ENCODE measurements at places on chromosomes 12 and 14.

DNA sequence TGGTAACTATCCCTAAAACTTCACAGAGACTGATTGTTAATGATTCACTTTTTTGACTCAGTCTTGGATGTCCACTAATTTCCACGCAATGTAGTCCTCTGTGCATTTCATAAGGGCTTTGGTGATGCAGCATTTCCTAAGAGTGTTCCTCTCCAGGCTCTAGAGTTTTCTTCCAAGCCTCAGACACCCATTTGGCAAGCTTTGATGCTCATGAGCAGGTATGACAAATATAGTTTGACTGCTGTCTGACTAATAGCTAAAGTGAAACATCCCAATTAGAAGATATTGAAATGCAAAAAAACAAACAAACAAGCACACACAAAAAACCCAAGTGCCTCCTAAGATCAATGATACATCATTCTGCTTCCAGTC lies 1.5 kb upstream of the VAMP1 start:
- no peak for DNase-seq

DNA sequence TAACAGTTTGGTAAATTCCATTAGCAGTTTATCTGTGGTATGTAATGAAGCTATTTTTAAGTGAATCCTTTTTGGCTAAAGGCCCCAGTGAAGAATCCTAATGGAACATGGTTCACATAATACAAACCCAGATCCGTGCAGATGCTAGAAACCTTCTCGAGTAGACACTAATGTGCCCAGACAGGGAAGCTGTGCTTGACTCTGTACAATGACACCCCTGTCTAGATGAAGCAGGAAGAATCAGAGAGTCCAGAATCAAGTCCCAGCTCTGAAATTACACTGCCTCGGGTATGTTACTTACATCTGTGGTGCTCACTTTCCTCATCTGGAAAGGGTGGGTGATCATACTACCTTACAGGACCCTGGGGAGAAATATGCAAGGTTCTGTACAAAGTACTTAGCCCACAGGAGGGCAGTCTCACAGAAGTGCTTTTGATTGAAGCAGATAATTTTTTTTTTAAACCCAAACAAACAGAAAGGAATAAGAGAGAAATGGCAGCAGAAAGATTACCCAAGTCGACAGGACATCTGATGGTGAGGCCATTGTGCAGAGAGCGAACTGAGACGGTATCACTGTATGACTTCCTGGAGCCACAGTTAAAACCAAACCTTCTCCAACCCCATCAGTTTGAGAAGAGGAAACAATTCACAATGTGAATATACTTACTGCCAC lies 8.5 kb downstream of the CRACR2A start:
- DNase-seq = no peak

DNA sequence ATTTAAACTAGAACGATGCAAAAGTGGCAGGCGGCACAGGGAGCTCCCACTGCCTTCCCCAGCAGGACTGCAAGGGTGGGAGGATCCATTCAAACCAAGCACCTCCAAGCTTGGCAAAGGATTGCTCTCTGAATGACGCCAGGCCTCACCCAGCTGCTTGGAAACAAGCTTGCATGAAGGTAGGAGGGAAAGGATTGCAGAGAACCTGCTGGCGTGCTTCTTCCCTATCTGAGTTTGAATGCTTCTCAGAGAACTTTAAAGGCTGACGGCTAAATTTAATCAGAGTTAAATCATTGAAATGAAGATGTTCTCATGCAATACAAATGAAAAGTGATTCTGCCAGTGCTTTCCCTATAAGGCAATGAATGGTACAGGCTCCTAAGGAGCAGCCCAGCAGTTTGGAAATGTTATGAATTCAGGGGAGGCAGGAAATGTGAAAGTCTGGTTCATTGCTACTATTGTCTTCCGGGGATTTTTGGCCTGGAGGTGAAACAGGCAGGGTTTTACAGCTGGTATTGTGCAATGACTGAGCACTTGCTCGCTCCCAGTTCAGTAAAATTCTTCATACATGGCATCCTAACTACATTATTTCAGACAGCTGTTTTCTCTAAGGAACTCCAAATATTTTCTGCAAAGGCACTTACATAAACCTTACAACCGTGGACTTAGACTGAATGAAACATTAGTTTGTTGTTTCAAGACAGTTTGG lies 31.9 kb upstream of the DUSP6 start:
- no peak for DNase-seq

DNA sequence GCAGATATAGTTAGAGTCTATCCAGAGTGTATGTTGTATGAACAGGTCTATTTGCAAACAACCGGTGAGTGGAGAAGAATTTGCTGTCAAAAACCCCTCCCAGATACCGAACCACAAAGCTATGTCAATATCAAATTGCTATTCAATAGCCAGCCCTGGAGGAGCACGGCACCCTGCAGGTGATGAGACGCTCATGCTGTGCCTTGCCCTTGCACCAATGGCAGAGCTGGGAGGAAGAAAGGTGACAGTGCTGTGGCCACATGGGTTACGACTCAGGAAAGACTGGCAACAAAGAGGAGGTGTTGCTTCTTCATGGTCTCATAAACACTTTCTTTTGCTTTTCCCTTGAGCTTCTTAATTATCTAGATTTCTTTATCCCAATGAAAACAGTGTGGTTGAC lies 55.7 kb downstream of the PAX9 start:
- no peak for DNase-seq

GRCh38 chr14:78637908-78638475 lies 467.8 kb downstream of the NRXN3 start:
- DNase-seq = no peak

- no peak for DNase-seq
Observed at GRCh38 chr12:67716817-67717216, 68.3 kb downstream of the DYRK2 start.

DNA sequence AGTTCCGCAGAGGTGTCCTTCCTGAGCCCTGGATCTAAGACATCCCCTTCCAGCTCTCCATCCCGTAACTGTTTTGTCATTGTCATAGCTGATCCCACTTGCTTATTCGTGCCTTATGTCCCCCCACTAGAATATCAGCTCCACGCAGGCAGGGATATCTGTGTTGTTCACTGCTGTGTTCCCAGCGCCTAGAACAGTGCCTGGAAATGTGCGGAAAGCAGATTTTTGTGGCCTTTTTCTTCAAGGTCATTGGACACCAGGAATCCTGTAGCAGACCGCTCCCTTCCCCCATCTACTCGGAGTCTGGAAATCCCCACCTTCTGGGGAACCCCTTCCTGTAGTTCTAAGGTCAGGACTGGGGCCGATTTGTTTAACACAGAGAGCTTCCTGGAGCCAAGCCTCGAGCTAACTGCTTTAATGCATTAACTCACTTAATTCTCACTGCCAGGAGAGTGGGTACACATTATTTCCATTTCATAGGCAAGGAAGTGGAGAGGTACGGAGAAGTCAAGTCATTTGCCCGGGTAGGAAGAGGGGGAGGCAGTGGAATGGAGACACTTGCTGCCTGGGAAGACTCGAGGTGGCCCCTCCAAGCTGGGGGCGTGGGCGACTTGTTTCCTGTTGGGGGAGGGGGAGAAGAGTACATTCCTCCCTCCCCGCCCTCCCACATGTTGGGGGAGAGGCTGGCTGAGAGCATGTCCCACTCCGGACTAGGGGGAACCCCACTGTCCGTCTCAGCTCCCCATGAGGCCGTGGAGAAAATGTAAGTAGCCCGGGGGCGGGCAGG lies 1.2 kb upstream of the SH2B3 start:
- no peak for DNase-seq

DNA sequence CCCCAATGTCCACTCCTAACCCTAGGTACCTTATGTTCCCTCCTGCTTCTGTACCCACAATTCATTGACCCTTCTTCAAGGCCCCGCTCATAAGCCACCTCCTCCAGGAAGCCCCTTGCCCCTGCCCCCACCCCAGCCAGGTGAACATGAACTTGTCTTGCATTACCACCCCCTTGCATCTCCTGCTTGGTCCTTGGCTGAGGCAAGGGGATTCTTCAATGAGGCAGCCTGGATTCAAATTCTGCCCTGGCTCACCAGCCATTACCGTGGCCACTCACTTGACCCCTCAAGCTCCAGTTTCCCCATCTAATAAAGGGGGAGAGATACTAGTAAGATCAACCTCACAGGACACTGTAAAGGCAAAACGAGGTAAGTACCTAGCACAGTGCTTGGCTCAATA lies 193.1 kb downstream of the DICER1 start:
- DNase-seq = no peak

- DNase-seq = no peak
Observed at GRCh38 chr12:78881685-78882084, 17.1 kb downstream of the SYT1 start.

DNA sequence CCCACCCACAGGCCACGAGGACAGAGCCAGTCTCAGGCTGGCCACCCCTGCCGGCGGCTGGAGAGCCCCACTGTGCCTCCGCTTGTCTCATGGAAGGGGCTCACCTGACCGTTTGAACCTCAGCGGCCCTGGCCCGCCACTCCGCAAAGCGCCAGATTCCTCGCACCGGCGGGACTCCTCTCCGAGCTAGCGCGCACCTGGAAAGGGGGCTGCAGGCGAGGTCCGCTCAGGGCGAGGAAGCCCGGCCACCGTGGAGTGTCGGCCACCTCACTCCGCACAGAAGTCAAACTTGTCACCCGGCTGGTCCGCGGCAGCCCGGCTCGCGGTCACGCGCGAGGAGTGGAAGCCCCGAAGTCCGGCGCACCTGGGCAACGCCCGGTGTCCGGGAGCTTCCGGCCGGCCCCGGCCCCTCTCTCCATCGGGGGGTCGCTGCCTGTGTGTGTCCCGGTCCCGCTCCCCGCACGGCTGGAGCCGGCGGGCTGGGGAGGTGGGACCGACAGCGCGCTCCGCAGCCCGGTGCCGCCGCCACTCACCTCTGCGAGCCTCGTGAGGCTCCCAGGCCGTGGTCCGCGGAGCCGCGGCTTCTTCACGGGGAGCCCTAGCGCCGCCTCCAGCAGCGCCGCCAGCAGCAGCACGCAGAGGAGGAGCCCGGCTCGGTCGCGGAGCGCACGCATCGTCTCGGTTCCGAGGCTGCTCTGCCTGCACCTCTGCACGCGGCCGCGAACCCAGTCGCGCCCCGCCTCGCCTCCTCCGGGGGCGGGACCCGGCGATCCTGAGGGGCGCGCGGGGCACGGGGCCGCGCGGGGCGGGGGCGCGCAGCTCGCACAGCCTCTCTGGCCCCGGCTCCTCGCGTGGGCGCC lies at the start of gene ISM2:
ISM2 (minus strand) TSS at position 697 of the 860 bp plus-strand sequence; CDS start at position 674, 23 bp downstream.
- no peak for DNase-seq

GRCh38 chr12:55820679-55821078 lies 2.8 kb downstream of the ORMDL2 start:
- DNase-seq = no peak

GRCh38 chr12:101857043-101857558 lies 20.3 kb upstream of the DRAM1 start:
- DNase-seq = no peak

DNA sequence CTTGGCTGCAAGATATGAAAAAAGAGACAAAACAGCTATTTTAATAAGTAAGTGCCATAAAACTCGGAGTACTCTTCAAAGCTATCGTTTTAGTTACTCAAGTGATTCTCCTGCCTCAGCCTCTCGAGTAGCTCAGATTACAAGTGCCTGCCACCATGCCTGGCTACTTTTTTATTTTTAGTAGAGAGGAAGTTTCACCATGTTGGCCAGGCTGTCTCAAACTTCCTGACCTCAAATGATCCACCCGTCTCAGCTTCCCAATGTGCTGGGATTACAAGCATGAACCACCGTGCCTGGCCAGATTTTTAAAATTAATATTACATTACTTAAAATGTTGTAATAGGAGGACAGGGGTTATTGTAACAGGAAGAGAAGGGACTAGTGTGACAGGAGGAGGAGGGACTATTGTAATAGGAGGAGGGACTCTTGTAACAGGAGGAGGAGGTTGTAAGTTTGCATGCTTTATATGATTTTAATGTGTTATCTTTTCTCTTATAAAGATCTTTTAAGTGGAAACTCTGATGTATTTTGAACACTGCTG lies 61.3 kb downstream of the KITLG start:
- no peak for DNase-seq

GRCh38 chr12:94699801-94700200 lies 49.4 kb upstream of the TMCC3 start:
- DNase-seq = no peak

- DNase-seq = no peak
Observed at GRCh38 chr12:108966378-108967151, 54.3 kb downstream of the SVOP start.

GRCh38 chr12:2752676-2753371 lies 41.9 kb upstream of the FKBP4 start:
- DNase-seq = peak; percentile 46

GRCh38 chr12:131430158-131430742 lies 280.6 kb upstream of the SFSWAP start:
- DNase-seq = no peak

DNA sequence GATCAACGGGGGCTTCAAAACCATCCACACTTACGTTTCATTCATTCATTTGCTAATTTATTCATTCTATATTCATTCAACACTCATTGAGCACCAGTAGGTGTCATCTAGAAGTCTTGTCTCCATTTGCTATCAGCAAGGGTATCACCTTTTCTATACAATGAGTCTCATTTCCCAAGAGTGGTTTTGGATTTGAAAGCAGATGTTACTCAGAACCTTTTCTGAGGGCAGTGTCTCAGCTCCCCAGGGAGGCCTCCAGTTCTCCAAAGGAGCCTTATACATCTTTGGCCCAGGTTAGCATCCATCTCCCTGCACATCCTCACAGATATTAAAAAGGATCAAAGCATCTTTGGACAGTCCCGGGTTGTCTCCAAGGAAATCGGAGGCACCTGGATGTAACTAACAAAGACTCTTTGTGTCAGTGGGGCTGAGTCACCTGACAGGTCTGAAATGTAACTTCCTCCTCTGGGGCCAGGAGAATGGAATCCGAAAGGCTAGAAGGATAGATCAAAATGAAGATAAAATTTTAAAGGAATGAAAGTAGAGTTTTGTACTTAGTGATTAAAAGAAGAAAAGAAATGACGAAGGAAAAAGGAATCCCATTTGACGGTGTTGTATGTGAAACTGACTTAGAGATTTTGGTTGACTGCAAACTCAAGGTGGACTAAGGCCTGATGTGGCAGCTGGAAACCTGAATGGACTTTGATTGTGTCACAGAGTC lies 103.0 kb downstream of the VCPKMT start:
- no peak for DNase-seq

DNA sequence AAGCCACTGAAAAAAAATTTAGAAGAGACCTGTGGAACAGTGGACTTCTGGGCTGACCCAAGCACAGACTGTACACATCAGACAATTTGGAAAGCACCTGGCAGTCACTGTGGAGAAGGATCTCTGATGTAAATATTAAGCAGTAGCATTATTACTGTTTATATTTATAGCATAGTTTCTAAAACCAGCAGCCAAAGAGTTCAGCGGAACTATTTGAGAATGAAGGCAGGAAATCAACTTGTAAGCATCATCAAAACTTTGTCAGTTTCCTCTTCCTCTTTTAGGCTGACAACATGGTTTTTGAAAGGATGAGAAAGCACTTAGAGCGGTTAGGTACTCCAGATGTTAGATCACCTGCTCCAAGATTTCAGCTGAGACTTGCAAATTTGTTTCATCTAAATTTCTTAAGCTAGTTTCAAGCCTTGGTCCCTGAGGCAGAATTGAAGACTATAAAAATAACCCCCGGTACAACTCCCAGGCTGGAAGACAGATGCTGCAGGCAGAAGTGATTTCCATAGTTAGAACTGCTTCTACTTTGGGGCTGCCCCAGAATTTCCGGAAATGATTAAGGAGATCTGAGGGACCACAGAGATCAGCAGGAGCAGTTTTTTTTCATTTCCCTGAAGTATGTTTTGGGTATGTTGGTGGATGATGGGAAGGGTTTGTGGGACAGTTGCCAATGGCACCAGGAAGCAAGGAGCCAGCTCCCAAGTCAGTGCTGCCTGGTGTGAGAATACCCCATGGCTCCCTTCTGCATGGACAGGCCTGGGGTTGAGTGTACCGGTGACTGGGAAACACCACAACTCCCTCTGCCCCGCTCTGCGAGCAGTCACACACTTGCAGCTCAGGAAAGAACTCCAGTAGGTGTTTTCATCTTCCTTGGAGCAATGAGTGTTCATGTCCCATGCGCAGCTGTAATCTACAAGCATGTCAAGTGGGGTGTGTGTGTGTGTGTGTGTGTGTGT lies 354.5 kb downstream of the NUAK1 start:
- DNase-seq = no peak
